ENCODE measurements at places on chromosomes 6 and 20.

- DNase-seq: no peak
Measured at GRCh38 chr6:157494132-157494710, 113.2 kb downstream of the ZDHHC14 start.

GRCh38 chr6:166412911-166413384, 30.2 kb upstream of the MPC1 start:
- DNase-seq: no peak

DNA sequence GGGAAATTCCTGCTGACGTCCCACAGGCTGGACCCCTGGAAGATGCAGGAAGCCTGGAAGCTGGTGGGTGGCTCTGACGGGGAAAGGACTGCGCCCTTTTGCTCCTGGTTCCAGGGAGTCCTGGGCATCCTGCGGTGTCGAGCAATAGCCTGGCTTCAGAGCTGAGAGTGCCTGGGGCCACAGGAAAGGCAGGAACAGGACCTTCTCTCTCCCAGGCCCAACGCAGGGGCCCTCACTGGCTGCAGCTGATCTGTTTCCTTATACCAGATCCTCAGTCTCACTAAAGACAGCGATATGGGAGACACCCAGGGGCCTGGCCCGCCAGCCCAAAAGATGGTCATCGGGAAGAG, 1.4 kb downstream of the B3GALT4 start:
- DNase-seq: no peak

- no peak for DNase-seq
Measured at GRCh38 chr6:6841571-6841970, 253.1 kb downstream of the LY86 start.

DNA sequence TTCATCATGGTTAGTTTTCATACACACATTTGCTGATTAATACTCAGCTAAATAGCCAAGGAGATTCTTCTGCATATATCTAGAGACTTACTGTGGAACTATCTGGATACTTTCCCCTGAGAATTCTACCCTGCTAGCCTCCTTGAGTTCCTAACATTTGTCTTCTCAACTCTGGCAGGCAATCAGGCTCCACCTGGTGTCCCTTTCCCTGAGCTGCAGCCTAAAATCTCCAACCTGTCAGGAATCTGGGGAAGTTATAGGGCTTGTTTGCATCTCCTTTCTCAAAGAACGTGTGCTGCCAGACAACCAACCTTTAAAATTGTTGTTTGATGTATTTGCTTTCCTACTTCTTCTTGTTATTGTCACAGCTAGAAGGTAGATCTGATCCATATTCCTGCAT, 73.4 kb downstream of the FUT9 start:
- DNase-seq: no peak

GRCh38 chr20:37315452-37316110, 26.1 kb downstream of the MANBAL start:
- DNase-seq: no peak

GRCh38 chr6:112029045-112029822, 24.7 kb upstream of the CCN6 start:
- DNase-seq: peak; percentile 57

DNA sequence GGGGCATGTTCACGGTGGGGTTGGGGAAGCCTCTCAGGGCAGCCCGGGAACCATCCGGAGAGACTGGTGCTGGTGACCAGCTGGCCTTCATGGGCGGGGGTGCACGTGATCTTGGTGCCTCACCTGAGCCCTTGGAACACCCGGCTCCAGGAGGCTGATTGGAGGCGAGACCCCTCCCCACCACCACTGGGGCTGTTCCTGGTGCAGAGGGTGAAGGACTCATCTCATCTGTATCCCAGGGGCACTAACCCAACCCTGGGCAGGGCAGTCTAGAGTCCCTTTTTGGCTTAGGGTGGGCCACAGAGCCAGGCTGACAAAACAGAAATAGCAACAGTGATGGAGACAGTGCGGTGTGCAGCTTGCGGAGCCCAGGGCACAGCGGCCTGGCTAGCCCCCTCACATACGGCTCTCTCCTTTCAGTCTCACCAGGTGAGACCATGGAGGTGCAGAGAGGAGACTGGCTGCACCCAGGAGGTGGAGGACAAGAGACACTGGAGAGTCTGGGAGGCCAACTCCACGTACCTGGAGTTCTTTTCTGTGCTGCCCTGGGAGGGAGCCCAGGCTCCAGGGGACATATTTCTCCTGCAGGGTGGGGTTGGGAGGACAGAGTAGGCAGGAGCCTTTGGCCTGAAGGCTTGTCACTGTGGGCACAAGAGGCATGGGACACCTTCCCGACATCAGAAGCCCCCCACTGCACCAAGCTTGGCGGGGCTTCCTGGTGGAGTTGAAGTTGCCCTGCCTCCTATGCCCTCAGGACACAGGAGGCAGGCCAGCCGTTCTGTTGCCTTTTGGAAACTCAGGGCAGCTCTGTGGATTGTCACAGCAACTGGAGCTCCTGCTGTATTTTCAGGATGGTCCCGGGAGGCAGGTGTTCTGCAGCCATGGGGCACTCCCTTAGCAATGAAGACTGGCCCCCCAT, 106.0 kb downstream of the SYCP2 start:
- DNase-seq: no peak

DNA sequence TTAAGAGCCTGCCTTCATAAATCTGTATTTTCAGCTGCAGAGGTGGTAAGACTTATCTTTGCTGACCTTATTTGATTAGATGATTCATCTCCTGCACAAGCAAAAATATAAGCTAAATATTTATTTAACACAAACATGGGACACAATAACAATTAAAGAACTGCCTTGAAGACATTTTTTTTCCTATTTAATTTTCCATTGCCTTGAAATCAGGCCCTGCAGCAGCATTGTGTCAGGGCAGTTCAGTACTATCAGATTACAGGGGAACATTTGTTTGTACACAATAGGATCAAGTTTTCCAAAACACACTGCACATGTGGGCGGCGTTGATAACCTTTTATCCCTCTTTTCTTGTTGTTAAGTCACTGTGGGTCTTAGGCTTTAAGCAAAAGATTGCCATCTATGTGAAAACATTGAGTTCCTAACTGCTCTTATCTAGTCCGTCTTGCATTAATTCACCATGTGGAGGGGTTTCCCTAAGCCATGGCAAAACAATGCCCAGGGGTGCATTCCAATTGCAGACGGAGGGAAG, 7.4 kb downstream of the ADGRF5 start:
- DNase-seq: no peak

GRCh38 chr20:14951105-14951504, 613.7 kb upstream of the FLRT3 start:
- DNase-seq: no peak

- DNase-seq: no peak
Measured at GRCh38 chr20:40612837-40613236, 76.2 kb downstream of the MAFB start.

DNA sequence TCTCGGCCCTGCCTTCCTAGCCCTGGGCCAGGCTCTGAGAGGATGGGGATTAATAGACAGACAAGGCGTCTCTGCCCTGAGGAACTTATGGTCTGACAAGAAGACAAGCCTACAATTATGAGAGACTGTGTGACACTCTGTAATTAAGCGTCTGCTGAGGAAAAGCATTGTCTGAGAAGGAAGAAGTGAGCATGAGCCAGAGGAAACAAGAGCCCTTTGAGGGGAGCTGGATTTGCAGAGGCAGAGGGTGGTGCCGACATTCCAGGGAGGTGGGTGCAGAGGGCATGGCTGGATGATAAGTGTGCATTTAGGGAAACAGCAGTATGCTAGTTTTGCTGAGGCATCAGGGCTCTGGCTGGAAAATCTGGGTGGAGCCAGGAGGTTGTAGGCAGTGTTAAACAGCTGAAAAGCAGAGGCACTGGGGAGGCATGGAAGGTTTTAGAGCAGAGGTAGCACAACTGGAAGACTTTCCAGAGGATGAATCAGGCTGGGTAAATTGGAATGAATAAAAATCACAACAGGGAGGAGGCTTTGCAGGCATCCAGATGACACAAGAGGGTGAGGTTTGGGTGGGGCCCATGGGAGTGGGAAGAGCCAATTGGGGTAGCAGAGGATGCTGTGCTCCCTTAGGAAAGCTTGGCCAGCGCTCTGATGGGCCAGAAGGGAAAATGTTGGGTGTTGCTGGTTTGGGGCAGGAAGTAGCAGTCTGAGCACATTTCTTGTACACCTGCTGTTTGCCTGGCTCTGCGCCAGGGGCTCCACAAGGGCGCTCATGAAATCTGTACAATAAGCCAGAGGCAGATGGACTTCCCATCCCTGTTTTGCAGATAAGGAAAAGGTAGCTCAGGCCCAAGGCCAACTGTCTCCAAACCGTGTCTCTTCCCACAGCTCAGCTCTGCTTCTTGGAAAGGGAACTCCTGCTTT, 74.0 kb upstream of the MYL9 start:
- DNase-seq: no peak

DNA sequence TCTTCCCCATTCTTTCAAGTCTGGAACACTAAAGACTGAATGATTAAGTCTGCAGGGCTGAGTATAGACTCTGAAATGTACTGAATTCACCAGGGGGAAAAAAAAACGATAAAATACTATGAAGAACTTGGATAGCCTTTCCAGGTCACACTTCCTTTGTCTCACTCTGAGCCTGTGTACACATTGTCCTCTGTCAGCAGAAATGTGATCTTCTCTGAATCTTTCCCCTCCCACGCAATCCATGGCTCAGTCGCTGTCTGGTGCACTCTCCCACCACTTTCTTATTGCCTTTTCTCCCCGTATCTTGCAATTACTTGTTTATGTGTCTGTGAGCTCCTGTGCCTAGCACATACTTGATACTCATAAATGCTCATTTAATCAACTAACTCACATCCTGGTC, 212.6 kb upstream of the RSPO3 start:
- no peak for DNase-seq

DNA sequence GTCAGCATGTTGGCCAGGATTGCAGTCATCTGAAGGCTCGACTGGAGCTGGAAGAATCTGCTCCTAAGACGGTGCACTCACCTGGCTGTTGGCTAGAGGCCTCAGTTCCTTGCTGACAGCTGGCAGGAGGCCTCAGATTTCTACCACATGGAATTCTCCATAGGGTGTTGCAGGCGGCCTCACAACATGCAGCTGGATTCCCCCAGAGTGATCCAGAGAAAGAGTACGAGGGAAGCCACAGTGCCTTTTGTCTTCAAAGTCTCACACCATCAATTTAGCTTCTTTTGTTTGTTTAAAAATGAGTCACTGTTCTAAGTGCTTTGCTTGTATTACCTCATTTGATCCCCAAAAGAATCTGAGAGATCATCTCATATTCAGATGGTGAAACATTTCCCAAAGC, 65.5 kb upstream of the FYN start:
- no peak for DNase-seq

GRCh38 chr20:9510911-9511310, 3.5 kb upstream of the LAMP5 start:
- DNase-seq: no peak

DNA sequence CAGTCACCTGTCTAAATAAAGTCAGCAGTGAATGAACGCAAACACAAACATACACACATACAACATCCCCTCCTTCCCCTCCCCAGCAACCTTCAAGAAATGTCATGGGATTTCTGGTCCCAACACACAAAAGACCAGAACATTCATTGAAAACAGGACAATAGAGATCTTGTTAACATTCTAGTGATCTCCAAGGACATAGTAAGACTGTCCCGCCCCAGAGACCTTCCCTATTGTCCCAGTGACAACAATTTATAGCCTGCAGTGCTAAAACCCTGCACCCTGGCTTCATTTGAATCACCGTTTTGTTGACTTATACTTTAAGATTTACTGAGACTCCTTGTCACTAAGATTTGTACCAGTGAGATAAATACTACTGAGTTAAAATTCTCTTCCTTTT, 143.9 kb upstream of the NOX3 start:
- DNase-seq: no peak

DNA sequence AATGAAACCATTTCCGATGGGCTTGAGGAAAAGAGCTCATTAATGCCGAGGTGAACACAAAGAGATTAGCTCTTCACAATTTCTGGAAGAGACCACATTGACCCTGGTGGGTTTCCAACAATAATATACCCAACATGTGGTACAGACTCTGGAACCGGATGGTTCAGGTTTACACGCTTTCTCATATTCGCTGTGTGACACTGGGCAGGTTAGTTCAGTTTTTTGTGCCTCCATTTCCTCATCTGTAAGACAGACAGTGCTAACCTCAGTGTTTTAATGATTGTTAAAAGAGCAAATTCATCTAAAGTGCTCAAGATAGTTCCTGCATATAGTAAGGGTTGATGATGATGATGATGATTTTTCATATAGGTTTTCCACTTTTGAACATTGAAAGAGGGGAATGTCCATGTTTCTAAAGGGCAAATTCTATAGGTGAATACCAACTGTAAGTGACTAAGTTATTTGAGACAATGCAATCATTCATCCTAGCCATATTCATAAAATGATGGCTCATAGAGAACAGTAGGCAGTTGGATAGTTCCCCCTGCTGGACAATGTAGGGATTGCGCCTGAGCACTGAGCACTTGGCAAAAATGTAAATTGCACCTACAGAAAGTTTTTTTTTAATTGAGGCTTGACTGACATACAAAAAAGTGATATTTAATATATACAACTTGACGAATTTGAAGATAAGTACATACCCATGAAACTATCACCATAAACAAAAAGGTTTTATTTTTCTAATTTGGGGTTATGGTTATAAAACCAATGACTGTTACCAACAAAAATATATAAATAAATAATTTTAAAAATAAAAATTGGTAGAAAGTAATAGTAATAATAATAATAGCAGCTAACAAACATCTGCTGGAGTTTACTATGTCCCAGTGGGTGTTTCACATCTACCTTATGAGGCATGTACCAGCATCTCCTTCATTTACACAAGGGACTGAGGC, 2.1 kb upstream of the PERP start:
- DNase-seq: peak; percentile 61

- no peak for DNase-seq
Measured at GRCh38 chr6:139981768-139982181, 607.3 kb upstream of the CITED2 start.

GRCh38 chr20:8220716-8221115, 88.7 kb downstream of the PLCB1 start:
- no peak for DNase-seq

GRCh38 chr6:46687619-46688097, at the start of gene TDRD6:
TDRD6 (plus strand) TSS chr6:46687885; CDS start chr6:46688129, 244 bp downstream.
- DNase-seq: no peak

- peak; percentile 27 for DNase-seq
Measured at GRCh38 chr20:44069203-44070011, 117.6 kb downstream of the JPH2 start.

GRCh38 chr6:15839969-15840541, 177.2 kb upstream of the DTNBP1 start:
- DNase-seq: no peak

GRCh38 chr6:144947398-144947976, 662.4 kb downstream of the UTRN start:
- no peak for DNase-seq

DNA sequence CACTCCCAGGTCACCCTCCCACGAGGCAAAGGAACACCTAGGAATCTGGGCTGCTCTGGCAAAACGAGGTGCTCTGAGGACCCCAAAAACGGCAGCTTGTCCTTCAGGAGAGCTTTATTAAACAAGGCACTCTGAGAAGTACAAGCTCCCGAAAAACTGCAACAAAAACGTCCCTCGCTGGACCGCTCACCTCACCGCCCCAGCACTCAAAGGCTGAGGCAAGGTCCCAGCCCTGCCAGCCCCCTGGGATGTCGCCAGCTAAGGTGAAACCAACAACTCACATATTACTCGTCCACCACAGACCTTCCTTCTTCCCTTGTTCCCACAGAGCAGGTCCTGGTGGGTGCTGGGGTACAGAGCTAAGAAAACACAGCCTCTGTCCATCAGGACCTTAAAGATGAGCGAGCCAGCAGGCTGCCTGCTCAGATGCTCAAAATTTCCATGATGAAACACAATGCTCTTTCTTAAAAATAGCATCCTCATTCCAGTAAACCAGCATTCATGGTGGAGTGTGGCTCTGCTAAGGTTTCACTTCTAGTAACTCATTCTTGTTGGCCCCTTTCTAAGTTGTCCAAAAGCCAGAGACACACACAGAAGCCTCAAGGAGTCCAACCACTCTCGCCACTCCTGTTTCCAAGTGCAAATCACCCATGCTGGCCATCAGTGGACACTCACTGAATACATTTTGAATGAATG, 35.9 kb downstream of the ATP9A start:
- no peak for DNase-seq

Data from stimulated activated CD4-positive, alpha-beta T cell treated with anti-CD3 and anti-CD28 coated beads, Interleukin-4, amount 100 ng/mL, for 4 hours (primary cell).